ENCODE measurements at places on chromosomes 7 and 10.
A peak's percentile ranks its signal among the peaks of the same experiment; 100 is the strongest.

GRCh38 chr10:46536781-46537180, 19.7 kb downstream of the GPRIN2 start:
- no peak for DNase-seq

DNA sequence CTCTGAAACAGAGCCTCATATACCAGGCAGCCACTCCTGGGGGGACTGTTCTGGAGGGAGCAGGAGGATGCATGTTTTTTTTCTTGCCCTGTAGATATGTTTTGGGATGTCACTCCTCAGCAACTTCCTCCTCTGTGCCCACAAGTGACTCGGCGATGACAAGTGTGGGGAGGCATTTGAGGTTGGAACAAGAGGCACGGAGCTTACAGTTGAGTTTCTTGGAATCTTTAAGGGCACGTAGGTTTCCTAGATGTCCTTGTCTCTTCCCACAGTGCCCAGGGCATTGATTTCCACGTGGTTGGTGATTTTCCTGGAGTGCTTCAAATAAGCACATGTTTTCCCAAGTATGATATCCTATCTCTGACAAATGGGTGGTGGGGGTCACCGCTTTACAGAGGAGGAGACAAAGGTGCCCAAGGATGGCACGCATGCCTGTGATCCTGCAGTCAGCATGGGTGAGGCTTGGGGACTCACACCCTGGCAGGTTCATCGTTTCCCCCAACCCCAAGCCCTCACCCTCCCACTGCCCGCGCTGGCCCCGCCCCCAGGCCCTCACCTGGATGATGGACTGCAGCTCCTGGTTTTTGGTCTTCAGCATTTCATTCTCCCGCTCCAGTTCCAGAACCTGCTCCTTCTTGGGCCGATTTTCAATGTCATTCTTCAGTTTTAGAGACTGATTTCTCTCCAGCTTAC, 95.2 kb upstream of the GNA12 start:
- no peak for DNase-seq

GRCh38 chr7:127391591-127392181, 822 bp downstream of the ZNF800 start:
- DNase-seq = peak; percentile 21

GRCh38 chr10:106474876-106475275, 689.6 kb downstream of the SORCS1 start:
- no peak for DNase-seq

DNA sequence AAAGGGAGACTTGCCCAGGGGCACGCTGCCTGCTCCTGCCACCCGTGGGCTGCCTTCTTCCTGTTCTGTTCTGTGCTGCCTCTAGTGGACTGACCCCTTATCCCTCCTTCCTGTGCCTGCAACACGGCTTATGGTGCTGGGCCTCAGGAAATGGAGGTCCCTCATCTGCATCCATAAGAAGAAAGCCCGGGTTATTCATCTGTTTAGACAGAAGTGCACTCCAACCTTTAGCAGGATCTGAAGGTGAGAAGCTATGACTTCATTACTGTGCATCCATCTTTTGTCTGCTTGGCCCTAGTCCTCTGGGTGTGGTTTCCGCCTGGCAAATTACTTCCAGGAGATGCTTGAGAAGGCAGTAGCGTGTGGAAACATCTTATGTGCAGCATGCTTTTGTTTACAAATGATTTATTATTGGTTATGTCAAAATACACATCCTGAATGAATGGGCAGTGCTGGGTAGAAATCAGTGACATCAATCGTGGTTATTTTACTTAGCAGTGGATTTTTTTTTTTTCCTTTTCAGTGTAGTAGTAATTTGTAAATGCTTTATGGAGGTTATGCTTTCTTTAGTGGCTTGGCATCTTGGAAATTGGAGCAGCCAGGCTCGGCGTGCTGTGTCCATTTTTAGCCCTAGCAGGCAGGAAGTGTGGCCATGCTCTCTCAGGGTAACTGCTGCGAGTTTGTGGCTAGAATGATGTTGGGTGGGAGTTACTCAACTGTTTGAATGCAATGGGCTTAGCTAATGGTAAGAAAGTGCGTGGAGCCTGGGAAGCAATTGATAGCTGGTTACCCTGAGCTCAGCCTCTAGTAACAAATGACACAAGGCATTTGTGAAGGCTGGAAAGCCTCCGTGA, 12.7 kb downstream of the PTPRE start:
- no peak for DNase-seq

DNA sequence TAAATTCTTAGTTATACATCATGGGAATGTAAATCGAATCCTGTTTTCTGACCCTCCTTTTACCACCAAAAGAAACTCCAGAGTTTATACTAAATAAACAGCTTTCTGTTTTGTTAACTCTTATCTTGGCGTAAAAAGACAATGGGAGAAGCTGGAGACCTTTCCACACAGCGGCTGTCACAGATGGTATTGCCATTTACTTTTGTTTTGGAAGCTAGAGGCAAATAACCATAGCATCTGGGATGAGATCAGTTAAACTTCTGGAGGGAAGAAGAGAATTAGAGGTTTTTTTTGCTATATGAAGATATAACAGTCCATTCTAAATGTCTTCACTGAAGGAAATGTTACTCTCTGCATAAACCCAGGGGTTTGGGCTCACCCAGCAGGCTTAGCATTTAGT, 258.9 kb downstream of the REEP3 start:
- no peak for DNase-seq

- no peak for DNase-seq
These were observed 20.3 kb upstream of the PAX2 start for GRCh38 chr10:100725071-100725471.

- DNase-seq = no peak
These were observed 25.3 kb downstream of the CCDC6 start for GRCh38 chr10:59880971-59881510.

- DNase-seq = peak; percentile 6
These were observed 59.6 kb upstream of the CAPZA2 start for GRCh38 chr7:116802746-116803152.

DNA sequence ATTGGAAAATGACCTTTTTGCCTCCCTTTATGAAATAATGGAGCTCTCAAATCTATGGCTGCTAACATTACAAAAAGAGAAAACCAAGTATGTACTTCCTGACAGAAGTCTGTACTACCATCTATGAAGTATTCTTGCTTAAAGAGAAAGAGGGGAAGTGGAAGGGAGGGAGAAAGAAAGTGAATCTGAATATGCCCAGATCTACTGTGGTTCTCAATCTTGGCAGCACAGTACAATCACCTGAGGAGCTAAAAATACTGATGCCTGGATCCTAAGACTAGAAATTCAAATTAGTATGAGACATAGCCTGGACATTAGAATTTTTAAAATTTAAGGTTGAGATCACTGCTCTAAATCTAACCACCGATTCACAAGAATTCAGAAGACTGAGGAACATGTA, 85.2 kb downstream of the IGF2BP3 start:
- DNase-seq = no peak

DNA sequence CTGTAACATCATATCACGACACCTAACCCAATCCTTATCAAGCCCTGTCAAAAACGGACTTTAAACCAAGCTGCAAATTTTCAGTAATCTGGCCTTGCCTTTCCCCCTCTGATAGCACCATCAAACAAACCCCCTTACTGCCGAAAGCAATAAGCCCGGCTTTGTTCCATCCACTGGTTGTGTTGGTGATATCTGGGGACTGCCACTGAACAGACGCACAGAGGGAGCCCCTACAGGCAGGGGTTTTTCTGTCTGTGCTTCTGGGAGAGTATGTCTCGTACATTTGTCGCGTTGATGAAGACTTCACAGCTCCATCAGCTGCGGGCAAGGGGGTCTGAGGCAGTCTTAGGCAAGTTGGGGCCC, 550 bp upstream of the PLAU start:
- DNase-seq = no peak

DNA sequence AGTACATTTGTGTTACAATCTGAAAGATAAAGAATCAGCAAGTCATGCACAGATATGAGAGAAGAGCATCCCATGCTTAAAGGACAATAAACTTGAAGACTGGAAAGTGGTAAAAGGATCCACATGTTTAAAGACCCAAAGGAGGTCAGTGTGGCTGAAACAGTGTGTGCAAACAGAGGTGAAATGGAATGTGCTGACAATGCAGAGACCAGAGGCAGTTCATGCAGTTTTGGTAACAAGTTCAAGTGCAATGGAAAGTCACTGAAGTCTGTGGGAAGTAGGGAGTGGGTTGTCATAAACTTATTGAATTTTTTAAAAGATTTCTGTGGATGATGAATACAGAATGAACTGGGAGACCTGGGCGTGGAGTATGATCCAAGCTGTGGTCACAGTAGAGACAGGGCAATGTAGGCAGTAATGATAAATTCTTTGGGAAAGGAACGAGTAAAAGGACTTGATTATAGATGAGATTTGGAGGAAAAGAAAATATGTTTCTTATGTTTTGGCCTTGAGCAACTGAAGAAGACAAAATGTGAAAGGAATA, 408.0 kb downstream of the HGF start:
- no peak for DNase-seq

DNA sequence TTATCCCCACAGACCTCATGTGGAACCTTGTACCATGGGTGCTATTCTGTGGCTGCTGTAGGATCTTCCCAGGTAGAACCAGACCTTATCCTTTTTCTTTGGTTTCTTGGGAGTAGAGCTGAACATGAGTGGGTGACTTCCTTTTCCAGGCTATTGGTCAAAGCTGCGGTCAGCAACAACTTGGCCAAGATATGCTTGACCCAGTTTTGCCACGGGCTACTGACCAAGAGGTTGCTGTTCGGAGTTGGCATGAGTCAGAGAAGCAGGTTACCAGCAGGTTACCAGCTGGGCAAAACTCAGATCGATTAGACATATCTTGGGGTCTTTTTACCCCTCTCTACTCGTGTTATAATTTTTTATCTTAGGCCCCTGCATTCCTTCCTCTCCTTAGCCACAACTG, 36.7 kb upstream of the HDAC9 start:
- DNase-seq = no peak

- no peak for DNase-seq
These were observed 227.4 kb upstream of the KAT6B start for GRCh38 chr10:74598891-74599566.

GRCh38 chr10:34916314-34916713, 101.2 kb upstream of the PARD3 start:
- peak; percentile 10 for DNase-seq

GRCh38 chr7:104906032-104906431, 108.0 kb upstream of the KMT2E start:
- DNase-seq = no peak

- no peak for DNase-seq
These were observed 14.5 kb upstream of the AKR1C2 start for GRCh38 chr10:5018134-5018533.

- DNase-seq = no peak
These were observed at the start of gene SEMA3E for GRCh38 chr7:83648464-83649241. SEMA3E (minus strand) TSS chr7:83649139.

DNA sequence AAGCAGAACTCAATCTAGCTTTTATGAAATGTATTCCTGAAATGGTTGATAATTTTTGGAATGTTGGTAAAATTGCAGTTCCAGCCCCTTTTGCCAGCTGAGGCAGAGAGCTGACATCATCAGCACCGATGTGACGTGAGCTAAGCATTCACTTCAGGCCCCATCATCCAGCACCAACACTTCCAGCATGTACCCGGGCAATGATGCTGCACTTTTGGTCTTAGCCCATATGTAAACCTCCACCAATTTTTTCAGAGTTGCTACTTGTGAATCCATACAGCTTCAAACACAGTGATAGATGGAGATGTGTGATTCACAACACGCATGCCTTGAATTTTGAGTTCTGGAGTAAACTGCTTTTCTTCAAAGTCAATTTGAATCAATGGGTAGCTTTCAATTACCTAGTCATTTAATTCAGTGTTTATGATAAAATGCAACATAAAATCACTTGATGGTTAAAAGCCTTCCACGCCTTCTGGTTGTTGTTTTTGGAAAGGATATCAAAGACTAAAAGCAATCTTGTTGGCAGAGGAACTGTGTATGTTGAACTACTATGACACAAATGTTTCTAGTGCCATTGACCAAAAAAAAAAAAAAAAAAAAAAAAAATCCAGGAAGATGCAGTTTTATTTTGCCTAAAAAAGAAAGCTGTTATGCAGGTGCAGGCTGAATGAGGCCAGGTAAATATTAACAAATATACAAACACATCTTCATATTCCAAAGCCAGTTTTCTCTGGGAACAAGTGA, 73.9 kb downstream of the NRP1 start:
- no peak for DNase-seq

GRCh38 chr10:43314626-43315495, 48.0 kb upstream of the RASGEF1A start:
- no peak for DNase-seq

GRCh38 chr10:88881922-88882645, 2.0 kb downstream of the STAMBPL1 start:
- no peak for DNase-seq

DNA sequence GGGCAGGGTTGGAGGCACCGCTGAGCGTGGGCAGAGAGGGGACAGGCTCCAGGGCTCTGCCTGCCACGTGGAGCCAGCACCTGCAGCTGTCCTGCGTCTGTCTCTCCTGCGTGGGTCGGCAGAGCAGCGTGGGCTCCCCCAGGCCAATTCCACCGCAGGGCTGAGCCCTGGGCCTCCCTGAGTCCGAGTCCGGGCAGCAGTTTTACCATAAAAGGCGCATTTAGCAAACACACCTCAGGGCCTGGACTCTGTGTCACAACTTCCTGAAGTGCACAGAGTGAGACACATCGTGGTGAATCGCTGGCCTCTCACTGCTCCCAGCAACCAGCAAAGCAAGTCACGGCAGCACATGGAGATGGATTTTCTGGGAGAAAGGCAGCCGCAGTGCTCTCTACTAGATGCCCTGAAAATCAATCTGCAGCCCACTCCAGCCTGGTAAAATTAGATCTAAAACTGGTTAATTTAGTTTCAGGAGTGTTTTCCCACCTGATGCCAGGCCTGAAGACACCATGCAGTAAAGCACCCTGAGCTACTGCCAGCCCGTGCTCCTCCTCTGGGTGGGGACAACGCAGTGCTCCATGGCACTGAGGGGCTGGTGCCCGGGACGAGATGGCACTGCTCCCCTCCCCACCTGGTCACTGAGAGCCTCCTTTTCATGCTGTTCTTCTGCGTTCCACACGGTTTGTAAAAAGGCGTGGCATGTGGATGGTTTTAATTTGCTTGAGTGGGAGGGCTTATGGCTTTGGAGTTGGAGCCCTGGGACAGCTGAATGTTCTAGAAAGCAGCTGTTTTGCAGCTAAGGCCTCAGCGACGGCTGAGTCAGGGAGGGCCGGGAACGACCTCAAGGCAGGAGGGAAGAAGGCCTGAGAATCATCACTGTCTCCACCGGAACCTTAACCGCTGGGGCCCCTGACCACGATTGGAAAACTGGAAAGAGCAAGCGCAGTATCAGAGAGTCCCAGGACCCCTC, 336.9 kb downstream of the ADARB2 start:
- no peak for DNase-seq

DNA sequence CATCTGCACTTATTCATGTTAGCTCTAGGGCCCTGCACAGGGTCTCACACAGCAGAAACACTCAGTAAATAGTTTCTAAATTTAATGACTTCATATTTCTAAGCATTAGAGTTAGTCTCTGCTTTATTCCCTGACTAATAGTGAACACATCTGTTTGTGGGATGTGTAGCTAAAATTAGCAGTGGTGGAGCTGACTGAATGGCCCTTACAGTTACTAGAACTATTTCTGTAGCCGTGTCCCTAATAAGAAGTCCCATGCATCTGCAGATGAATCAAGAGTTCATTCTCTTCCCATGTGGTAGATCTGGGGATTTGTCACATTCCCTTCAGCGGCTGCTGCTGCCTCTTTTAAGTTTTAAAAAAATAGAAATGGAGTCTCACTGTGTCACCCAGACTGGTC, 11.7 kb downstream of the MAP3K8 start:
- no peak for DNase-seq

Measured in hypothalamus (tissue), 51 donors.